Stimulated activated CD4-positive, alpha-beta T cell treated with anti-CD3 and anti-CD28 coated beads, TNF-alpha, amount 100 ng/mL, for 24 hours (primary cell): ENCODE measurements at places on chromosomes 12 and 14.

GRCh38 chr14:64324895-64325294, 30.7 kb upstream of the ESR2 start:
- no peak for DNase-seq

DNA sequence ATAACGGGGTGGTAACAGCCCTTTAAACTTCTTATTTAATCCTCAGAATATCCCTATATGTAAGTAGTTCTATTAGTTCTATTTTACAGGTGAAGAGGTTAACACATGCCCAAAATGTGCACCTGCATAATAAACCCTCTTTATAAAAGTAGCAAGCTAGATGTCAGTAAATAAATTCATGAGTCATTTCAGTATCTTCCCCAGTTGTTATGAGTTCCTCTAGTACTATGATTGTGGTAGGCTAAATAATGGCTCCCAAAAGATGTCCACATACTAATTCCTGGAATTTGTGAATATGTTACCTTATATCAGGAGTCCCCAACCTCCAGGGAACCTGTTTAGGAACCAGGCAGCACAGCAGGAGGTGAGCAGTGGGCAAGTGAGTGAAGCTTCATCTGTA, 106.5 kb downstream of the TMTC3 start:
- DNase-seq = no peak

- DNase-seq = no peak
These were observed 201.3 kb downstream of the ALG10 start for GRCh38 chr12:34223640-34224039.

GRCh38 chr12:93403988-93404803, 26.5 kb downstream of the NUDT4 start:
- DNase-seq = no peak

DNA sequence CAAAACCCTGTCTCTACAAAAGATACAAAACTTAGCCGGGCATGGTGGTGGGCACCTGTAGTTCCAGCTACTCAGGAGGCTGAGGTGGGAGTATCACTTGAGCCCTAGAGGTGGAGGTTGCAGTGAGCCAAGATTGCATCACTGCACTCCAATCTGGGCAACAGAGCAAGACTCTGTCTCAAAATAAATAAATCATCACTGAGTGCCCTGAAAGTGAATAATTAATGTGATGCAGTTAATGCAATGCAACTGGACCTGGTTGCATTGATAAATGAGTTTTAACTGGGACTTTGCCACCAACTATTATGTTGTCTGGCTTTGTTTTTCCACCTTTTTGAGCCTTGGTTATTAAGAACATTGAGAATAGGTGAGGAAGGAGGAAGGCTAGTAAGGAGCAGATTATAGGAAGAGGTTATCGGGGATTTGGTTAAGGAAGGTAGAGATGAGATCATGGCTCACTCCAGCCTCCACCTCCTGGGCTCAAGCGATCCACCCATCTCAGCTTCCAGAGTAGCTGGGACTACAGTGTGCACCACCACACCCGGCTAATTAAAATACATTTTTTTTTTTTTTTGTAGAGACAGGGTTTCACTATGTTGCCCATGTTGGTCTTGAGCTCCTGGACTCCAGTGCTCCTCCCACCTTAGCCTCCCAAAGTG, 8.0 kb downstream of the BORCS5 start:
- no peak for DNase-seq

GRCh38 chr12:31315044-31315715, 10.8 kb downstream of the SINHCAF start:
- DNase-seq = no peak

- DNase-seq = no peak
These were observed 24.6 kb upstream of the SCARB1 start for GRCh38 chr12:124888260-124888659.

- no peak for DNase-seq
These were observed 550 bp upstream of the RESF1 start for GRCh38 chr12:31958569-31959160.

- no peak for DNase-seq
These were observed 2.8 kb downstream of the FBXL14 start for GRCh38 chr12:1591543-1591942.

GRCh38 chr12:1635301-1636095, 6.5 kb downstream of the WNT5B start:
- DNase-seq = no peak

GRCh38 chr14:21917699-21918436, 244.2 kb upstream of the OR4E1 start:
- DNase-seq = no peak

DNA sequence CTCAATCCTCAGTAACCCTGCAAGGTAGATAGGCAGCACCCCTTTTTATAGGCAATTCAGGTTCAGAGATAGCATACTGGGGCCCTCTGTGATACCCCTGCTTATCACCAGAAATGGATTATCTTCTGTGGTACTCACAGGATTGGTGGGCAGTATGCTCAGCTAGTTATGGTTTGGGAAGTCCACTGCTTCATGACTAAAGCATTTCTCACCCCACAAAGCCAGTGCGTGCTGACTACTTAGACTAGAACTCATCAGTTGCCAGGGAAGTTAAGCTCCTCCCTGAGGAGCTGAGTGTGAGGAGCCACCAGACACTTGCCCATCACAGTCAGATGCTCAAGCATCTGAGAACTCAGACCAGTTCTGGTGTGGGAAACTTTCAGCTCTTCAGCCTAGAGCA, 76.3 kb downstream of the SCAF11 start:
- no peak for DNase-seq

- DNase-seq = no peak
These were observed 115.3 kb downstream of the PDE6H start for GRCh38 chr12:15088105-15088504.

DNA sequence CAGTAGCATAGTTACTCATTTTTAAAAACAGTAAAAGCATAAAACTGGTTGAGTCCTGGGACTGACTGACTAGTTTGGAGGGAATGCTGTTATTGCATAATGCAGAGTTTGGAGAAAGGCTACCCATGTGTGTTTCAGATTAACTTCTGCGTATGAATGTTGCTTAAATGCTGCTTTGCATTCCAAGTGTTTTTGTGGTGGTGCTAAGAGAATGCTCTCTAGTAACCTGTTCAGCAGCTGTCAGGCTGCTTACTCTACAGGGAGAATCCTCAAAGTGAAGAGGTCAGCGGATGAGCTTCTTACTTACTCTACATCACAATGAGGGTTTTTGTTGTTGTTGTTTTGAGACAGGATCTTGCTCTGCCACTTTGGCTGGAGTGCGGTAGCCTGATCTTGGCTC, 4.3 kb downstream of the DLST start:
- no peak for DNase-seq

GRCh38 chr12:56336361-56337167, 2.1 kb upstream of the IL23A start:
- no peak for DNase-seq

- no peak for DNase-seq
These were observed 126.0 kb upstream of the FRMD6 start for GRCh38 chr14:51525739-51526138.

DNA sequence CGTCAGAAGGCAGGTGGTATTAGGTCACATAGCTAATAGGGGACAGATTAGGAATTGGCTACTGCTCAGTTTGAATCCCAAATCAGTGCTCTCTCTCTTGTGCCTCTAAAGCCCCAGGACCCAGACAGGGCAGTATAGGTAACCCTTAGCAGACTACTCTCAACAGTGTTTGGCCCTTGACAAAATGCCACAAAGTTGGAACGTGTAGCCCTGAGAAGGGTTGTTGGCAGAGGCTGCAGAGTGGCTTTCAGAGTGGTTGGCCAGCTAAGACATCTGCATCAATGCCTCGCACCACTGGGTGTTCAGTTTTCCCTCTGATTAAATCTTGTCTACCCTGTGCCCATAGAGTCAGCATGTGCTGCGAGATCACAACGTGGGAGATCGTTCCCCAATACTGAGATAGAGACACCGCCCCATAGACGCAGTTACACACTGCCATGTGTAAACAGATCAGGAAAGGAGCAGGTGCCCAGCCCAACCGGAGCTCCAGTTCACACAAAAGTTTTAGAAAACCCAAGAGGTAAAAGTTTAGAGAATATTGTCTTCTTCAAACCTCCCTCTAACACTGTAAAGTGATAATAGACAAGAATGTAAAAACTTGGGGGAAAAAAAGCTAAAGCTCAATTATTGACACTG, 48.3 kb downstream of the EML1 start:
- no peak for DNase-seq

DNA sequence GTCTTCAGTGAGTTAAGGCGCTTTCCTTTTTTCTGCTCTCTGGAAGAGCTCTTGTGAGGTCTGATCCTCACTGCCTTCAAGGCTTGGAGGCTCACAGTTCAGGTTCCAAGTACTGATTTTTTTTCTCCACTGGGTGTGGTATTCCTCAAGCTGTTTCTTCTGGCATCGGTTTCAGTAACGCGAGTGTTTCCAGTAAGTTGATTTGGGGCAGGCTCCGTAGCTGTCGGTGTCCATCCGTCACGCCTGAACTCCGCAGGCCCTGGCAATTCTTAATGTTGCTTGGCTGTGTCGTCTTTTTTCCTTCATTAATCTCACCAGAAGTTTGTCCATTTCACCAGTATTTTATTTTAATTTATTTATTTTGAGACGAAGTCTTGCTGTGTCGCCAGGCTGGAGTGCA, 30.6 kb downstream of the LRCOL1 start:
- no peak for DNase-seq

- no peak for DNase-seq
These were observed 968.6 kb upstream of the USP15 start for GRCh38 chr12:61291647-61292046.

GRCh38 chr14:72847721-72848120, 46.2 kb downstream of the DPF3 start:
- no peak for DNase-seq

DNA sequence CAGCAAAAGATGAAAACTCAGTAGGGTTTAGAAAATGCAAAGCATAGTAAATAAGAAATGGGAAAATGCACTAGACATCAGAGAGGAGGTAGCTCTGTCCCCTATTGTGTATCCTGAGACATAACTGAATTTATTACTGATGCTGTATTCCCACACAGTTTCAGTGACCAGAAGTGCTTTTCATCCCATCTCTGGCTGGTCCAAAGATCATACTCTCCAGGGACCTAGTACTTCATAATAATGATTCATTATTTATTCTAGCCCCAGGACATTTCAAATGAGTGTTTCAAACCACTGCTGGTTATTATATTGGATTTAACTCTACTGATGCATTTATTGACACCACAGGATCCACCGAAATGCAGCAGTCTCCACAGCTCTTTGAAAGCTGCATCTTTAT, 163.3 kb downstream of the PAWR start:
- no peak for DNase-seq

DNA sequence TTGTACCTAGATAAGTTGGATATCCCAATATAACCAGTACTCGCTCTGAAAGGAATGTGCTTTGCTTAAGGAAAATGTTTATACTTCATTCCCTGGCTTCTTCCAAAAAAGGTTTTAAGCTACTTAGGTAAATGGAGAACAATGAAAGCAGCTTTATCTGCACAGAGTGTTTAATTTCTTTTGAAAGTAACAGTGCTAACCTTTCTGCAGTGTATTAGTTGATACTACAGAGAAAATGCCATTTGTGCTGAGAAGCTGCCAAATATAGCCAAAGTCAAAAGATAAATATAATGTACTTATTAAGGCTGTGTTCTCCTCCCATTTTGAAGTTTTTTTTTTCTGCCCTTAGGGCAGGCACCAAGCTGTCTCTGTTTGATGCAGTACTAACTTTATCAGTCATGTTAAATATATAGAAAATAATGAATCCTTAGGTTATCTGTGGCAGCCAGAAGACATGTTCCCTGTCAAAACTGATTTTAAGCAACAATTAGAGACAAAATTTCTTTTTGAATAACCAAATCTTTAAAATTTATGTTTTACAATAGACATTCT, 145.4 kb upstream of the KITLG start:
- DNase-seq = no peak

GRCh38 chr12:131438881-131439280, 272.0 kb upstream of the SFSWAP start:
- DNase-seq = no peak

- DNase-seq = no peak
These were observed 1024.9 kb downstream of the TMEM121 start for GRCh38 chr14:106551265-106551664.
